ENCODE measurements at places on chromosomes 6 and 20.

DNA sequence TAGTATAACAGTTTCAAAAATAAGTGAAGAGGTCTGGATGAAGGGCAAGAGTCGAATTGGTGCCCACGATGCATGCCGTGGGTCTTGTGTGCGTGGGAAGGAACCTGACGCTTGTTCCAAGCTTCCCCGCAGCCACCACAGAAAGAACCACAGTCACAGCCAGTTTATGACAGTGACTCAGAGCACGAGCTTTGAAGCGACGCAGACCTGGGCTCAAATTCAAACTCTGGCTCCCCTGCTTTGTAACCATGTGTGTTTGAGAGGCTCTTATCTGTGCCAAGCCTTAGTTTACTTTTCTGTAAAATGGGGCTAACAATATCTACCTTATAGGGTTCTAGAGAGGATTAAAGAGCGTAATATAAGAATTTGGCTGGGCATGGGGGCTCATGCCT, 65.5 kb downstream of the SYNJ2 start:
- DNase-seq, result no peak

DNA sequence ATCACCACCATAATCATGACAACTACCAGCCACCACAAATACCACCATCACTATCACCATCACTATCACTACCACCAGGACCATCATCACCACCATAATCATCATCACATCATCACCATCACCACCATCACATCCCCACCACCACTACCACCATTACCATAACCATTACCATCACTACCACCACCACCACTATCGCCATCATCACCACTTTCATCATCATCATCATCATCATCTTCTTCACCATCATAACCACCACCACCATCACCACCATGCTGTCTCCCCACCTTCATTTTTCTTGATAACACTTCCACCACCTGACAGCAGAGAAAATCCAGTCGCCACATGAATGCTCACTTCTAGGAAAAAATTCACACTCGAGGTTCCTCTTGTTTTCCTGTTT, 253.6 kb downstream of the ANKRD60 start:
- DNase-seq, result no peak

- DNase-seq, result no peak
Measured at GRCh38 chr6:150887978-150888563, 22.6 kb downstream of the MTHFD1L start.

DNA sequence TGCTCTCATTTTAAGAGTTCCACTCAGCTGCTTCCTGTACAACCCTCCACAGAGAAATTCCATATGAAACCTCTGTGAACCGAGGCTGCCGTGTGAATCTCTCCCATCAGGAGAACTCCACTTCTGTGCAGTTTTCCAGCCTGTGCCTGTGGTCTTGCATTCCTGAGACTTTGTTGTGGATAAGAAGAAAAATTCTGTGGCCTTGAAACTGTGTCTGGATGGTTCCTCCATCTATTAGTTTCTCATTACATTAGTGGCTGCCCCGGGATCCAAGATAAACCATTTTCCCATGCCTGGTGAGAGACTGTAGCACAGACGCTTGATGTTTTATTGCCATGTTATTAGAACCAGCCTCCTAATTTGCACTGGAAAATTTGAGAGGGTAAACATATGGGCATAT, 40.8 kb upstream of the TIAM2 start:
- no peak for DNase-seq

GRCh38 chr20:10423735-10424134, 10.3 kb downstream of the MKKS start:
- DNase-seq, result no peak
